IPS DF 19.7 (cell line): ENCODE measurements at places on chromosomes 11 and 22.

- no peak for DNase-seq
Observed at GRCh38 chr11:76249195-76249741, 43.0 kb upstream of the WNT11 start.

DNA sequence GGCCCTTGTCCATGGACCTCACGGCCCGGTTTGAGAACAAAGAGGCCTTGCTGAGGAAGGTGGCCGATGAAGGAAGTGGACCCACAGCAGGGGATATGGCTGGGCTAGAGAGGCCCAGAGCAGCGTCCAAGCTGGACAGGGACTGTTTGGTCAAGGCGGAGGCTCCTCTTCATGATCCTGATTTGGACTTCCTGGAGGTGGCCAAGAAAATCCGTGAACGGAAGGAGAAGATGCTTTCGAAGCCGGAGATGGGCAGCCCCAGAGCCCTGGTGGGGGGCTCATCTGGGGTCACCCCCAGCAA, 76.3 kb downstream of the KIAA1671 start:
- no peak for DNase-seq

GRCh38 chr11:47021527-47021818, 84.9 kb downstream of the CSTPP1 start:
- no peak for DNase-seq

DNA sequence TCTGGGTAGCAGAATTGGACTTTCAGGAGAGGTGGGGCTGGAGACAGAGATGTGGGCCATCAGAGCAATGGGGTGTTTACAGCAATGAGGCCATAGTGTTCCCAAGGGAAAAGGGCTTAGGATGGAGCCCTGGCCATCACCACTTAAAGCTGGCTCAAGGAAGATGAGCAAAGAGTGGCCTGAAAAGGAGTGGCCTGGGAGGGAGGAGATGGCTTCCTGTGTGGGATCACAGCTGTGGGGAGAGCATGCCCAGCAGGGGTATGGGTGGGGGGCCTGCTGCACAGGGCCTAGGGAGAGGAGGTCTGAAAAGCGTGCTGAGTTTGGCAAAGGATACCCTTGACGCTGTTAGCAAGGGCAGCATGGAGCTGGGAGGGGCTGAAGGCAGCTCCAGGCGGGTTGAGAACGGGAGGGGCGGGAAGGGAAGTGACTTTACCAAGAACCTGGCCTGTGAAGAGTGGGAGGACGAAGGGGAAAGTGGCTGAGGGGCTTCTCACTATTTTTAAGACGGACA, 13.9 kb downstream of the LRRC32 start:
- DNase-seq = no peak

- DNase-seq = no peak
Observed at GRCh38 chr22:25153961-25154666, 45.5 kb upstream of the CRYBB3 start.

GRCh38 chr11:33582636-33583325, 117.8 kb downstream of the C11orf91 start:
- DNase-seq = no peak

DNA sequence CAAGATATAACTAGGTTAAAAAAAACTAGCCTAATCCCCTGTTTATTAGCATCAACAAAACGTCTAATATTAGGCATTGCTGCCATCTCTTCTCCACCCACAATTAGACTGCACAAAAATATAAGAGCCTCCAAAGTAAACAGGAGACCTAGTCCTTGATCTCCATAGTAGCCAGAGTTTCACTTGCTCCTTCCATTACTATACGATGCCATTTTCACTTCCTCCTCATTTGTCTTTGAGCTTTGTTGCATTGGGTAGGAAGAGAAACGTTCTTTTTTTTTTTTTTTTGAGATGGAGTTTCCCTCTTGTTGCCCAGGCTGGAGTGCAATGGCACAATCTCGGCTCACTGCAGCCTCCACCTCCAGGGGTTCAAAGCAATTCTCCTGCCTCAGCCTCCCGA, 42.3 kb upstream of the RDX start:
- no peak for DNase-seq

- no peak for DNase-seq
Observed at GRCh38 chr22:50063589-50064393, 5.7 kb upstream of the TTLL8 start.

DNA sequence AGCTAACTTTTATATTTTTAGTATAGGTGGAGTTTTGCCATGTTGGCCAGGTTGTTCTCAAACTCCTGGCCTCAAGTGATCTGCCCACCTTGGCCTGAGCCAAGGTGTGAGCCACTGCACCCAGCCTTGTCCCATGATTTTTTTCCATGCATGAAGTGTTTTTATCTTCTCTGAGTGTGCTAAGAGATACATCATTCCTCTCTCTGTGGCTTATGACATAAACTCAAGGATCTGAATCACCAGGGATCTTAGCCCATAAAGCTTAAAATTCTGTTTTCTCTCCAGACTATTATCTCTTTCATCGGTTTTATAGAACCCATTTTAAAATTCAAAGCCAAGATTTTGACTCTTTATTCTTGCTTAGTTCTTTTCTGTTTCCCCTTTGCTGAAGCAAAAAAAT, 48.4 kb upstream of the C11orf58 start:
- no peak for DNase-seq

DNA sequence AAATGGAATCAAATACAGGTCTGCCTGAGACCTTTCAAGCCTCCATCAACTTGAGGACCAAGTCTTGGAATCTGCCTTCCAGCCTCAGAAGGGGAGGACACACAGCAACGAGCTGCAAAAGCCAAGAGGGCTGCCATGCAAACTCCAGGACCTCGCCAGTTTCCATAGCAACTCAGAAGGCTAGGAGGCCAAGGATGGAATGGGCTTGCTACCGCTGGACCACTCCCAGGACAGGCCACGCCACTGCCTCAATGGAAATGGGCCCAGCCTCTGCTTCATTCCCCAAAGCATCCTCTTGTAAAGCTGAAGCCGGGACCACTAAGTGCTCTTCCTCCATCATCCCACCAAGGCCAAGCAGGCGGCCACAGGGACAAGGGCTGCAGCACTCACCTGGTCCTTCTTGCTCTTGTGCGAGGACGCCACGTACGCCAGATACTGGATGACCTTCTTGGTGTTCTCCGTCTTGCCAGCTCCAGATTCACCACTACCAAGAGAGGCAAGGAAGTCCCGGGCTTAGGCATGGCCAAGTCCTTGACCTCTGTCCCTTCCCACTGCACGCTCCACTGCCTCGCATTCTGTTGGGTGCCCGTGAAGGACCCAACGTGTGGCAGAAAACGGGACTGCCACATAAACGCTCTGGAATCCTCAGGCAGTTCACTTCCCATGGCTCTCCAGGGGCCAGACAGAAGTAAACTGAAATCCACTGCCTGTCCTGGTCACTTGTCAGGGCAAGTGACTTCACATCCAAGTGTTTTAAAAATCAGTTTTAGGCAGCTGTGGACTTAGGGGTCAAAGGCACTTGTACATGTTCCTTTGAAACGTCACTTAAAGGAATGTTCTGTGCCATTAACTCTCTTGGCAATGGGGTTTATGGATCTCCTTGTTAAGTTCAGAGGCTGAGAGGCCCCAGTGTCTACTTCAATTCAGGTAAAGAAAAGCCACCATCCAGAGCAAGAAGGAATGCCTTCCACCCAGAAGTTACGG, 61.3 kb downstream of the MYH9 start:
- no peak for DNase-seq

GRCh38 chr11:63897459-63898146, 19.4 kb downstream of the RCOR2 start:
- no peak for DNase-seq

- DNase-seq = no peak
Observed at GRCh38 chr11:116061322-116061721, 557.1 kb upstream of the CADM1 start.

- no peak for DNase-seq
Observed at GRCh38 chr11:18671246-18671645, 27.3 kb upstream of the TMEM86A start.

- no peak for DNase-seq
Observed at GRCh38 chr11:1125803-1126202, 31.9 kb upstream of the MUC5AC start.

DNA sequence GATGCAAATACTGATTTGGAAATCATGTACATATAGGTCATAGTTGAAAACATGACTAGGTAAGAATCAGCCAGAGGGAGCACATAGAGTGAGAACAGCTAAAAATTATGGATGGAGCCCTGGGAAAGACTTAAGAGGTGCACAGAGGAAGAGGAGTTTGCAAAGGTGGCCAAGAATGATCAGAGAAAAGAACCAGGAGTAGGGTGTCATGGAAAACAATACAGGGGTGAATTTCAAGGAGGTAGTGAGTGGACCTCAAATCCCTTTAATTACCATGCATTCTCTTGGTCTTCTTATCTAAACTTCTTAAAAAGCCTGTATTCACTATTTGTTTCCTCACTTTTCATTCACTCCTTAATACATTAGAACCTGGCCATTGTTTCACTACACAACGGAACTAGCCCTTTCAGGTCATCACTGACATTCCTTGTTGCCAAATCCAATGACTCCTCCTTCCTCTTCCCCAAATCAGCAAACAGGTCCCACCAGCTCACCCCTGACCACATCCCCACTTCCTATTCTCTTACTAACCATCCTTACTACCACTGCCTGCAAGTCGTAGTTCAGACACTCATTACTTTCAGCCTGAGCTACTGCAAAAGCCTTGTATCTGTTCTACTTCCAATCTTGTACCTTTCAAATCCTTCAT, 22.6 kb downstream of the BUD13 start:
- DNase-seq = no peak

DNA sequence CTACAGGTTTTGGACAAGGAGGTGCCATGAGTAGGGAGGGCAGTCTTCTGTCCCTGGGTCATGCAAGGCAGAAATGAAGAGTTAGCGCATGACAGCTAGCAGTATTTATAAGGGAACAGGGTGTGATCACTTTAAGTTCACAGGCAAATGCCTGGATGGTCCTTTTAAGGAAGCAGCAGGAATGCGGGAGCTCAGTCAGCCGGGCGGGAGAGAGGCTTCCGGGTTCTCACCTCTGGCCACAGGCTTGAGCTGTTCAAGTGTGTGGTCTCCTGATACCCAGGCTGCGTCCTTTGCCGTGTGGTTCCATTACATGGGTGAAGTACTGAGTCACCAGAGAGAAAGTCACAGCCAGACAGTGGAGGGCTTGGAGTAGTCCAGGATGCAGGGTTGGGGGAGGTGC, 105.4 kb downstream of the BCR start:
- no peak for DNase-seq

DNA sequence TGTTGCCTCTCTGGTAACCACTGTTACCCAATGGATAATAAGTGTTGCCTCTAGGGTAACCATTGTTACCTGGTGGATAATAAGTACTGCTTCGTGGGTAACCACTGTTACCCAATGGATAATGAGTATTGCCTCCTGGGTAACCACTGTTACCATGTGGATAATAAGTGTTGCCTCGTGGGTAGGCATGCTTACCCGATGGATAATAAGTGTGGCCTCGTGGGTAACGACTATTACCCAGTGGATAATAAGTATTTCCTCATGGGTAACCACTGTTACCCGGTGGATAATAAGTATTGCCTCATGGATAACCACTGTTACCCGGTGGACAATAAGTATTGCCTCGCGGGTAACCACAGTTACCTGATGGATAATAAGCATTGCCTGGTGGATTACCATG, 13.8 kb upstream of the NXPE4 start:
- no peak for DNase-seq

GRCh38 chr11:67027943-67028542, 5.1 kb downstream of the SYT12 start:
- DNase-seq = no peak

DNA sequence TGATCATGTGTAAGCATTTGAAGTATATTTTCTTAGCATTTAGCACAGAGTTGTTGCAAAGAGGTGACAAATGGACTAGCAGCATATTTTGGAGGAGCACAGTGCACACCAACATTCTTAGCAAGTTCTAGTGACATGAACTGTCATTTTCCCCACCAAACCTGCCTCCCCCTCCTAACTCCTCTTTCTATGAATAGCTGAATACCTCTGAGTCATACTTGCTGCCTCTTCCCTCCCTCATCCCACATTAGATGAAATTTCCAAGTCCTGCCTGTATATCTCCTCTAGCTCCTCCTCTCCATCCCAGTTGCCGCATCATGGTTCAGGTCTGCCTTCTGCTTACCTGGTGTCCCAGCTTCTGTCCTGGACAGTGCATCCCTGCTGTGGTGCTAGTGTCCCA, 7.2 kb downstream of the OSBP2 start:
- no peak for DNase-seq

DNA sequence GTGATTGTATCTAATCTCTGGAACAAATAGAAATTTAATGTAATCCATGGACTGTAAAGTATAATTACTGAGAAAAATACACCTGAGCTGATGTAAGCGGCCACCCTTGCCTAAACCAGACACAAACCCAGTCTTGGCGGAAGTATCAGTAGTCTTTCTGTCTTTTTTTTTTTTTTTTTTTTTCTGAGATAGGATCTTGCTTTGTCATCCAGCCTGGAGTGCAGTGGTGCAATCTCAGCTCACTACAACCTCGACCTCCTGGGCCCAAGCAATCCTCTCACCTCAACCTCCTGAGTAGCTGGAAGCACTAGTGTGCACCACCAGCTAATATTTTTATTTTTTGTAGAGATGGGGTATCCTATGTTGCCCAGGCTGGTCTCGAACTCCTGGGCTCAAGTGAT, 5.5 kb upstream of the CXCR5 start:
- DNase-seq = no peak
